Glutamatergic neuron (in vitro differentiated cells): ENCODE measurements at places on chromosomes 2 and 18. TPM values are rescaled to one million over a fixed set of nuclear protein-coding genes. Genes with fewer than 3 reads are reported as not detected.

GRCh38 chr2:73938718-73939352 lies 12.2 kb downstream of the DGUOK start:
- H3K4me3 ChIP-seq = no peak overlapping the region
- H3K4me1 ChIP-seq = peaks cover 2% of the 10 kb centered on the region
- no peaks in the 10 kb centered on the region for H3K36me3 ChIP-seq
- H3K27me3 ChIP-seq = peaks cover 2% of the 10 kb centered on the region
- DNase-seq = no peak

DNA sequence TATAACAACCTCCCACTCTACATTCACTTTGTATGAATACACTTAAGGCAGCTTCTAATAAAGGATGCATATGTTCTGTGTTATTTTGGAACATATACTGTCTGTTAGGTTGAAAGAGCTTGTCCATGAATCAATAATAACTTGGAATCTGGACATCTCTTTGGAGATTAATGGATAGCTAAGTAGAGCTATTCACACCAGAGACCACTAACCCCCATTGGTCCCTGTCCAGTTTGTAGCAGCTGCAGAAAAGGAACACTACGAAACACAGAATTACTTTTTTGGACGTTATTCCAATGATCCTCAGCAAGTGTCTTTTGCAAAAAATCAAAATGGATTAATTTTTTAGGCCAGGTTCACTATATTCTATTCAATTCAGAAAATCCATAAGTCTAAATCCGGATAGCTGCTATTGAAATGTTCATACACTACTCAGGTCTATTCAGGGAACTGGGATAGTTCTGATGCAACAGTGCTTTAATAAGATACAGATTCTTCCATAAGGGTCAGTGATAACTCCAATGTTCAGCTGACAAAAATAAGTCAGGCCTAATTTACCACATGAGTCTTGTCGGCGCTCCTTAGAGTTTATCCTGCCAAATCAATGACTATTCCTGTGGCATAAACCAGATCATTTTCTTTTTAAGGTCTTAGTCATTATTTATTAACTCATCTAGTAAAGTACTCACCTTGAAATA lies 44.2 kb downstream of the NRXN1 start:
- no peak overlapping the region for H3K4me3 ChIP-seq
- H3K36me3 ChIP-seq = no peaks in the 10 kb centered on the region
- peak overlapping the region; percentile 20 for H3K27ac ChIP-seq
- no peak for DNase-seq

DNA sequence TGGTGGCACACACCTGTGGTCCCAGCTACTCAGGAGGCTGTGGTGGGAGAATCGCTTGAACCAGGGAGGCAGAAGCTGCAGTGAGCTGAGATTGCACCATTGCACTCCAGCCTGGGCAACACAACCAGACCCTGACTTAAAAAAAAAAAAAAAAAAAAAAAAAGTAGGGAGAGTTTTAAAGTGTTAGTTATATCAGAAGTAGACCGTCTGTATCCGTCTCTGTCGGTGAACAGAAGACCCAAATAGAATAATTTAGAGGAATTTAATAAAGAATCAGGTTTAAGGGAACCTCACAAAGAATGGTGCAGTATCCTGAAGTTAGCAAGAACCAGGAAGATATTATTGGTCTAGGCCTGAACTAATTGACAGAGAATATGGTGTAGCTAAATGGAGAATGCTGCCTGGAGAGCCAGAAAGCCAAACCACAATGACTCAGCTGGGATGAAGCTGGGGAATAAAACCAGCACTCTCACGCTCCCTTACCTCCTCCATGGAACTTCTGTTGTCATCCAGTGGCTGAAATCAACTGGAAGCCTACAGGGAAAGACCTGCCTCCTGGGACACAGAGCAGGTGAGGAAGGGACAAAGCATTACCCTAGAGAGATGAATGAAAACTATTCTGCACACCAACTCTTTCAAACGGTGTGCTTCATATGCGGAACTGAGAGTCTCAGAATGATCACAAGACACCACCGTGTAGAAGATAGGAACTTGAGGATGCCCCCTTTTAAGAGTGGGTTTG lies 39.1 kb upstream of the PLEKHM3 start:
- H3K36me3 ChIP-seq = no peaks in the 10 kb centered on the region
- no peaks in the 10 kb centered on the region for H3K27me3 ChIP-seq
- no peak overlapping the region for H3K4me3 ChIP-seq
- DNase-seq = no peak

- DNase-seq = peak; percentile 44
- peaks cover 2% of the 10 kb centered on the region for H3K27me3 ChIP-seq
- peaks cover 7% of the 10 kb centered on the region for H3K4me1 ChIP-seq
- no peak overlapping the region for H3K4me3 ChIP-seq
- peak overlapping the region; percentile 4 for H3K27ac ChIP-seq
Observed at GRCh38 chr2:29749843-29750242, 171.5 kb downstream of the ALK start.

GRCh38 chr18:45112682-45113081 lies 432.0 kb downstream of the SETBP1 start:
- no peak for DNase-seq
- H3K27me3 ChIP-seq = no peaks in the 10 kb centered on the region
- no peak overlapping the region for H3K4me3 ChIP-seq
- H3K27ac ChIP-seq = no peak overlapping the region
- no peaks in the 10 kb centered on the region for H3K4me1 ChIP-seq

- H3K36me3 ChIP-seq = no peaks in the 10 kb centered on the region
- no peak overlapping the region for H3K4me3 ChIP-seq
- no peak for DNase-seq
- H3K27me3 ChIP-seq = peaks cover 4% of the 10 kb centered on the region
Observed at GRCh38 chr2:231612109-231612455, 19.4 kb downstream of the TEX44 start.

- no peak for DNase-seq
- no peaks in the 10 kb centered on the region for H3K36me3 ChIP-seq
- no peak overlapping the region for H3K27ac ChIP-seq
- H3K4me3 ChIP-seq = no peak overlapping the region
Observed at GRCh38 chr2:30400151-30400954, 46.7 kb upstream of the LCLAT1 start.

GRCh38 chr2:61640406-61640805 lies 102.2 kb upstream of the XPO1 start:
- no peak overlapping the region for H3K4me3 ChIP-seq
- no peaks in the 10 kb centered on the region for H3K4me1 ChIP-seq
- no peak for DNase-seq

DNA sequence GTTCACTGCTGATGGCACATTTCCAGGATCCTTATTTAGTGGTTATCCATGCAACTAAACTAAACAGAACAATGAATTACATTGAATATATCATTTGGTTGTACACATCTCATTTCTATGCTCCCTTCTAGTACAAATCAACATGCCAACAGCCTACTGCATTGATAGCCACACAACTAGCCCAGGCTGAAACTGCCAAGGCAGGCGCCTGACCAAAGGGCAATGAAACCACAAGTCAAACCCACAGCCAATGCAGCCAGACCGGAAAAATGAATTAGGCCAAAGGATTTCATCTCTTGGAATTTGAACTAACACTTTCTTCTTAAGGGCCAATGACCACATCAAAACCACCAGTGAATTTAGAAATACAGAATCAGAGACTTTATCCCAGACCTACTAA lies 196.4 kb downstream of the NOL4 start:
- DNase-seq = no peak
- no peaks in the 10 kb centered on the region for H3K36me3 ChIP-seq
- H3K4me3 ChIP-seq = no peak overlapping the region
- no peaks in the 10 kb centered on the region for H3K4me1 ChIP-seq

- no peak overlapping the region for H3K4me3 ChIP-seq
- H3K27ac ChIP-seq = no peak overlapping the region
- no peaks in the 10 kb centered on the region for H3K4me1 ChIP-seq
- no peak for DNase-seq
- H3K27me3 ChIP-seq = peaks cover 1% of the 10 kb centered on the region
Observed at GRCh38 chr2:164967781-164968228, 12.5 kb upstream of the SLC38A11 start.

DNA sequence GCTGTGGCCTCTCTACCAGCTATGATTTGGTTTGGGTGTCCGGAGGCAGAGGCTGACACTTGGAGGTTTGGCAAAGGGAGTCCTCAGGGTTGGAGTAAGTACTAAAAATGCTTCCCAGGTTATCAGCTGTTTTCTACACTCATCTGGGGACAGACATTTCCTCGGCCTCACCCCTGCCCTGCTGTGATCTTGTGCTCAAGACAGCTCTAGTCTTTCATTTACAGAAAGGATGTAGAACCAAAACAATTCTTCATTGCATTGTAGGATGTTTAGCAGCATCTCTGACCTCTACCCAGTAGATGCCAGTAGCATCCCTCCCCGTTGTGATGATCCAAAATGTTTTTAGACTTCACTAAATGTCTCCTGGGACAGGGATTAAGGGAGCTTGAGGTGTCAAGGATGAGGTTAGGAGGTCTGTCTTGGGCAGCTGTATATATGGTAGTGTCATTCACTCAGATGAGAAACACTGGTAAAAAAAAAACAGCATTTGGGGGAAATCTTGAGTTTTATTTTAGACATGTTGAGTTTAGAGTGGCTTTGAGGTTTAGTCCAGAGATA lies 26.6 kb downstream of the CD28 start:
- peaks cover 16% of the 10 kb centered on the region for H3K4me1 ChIP-seq
- no peaks in the 10 kb centered on the region for H3K36me3 ChIP-seq
- H3K27me3 ChIP-seq = no peaks in the 10 kb centered on the region
- no peak overlapping the region for H3K4me3 ChIP-seq
- H3K27ac ChIP-seq = no peak overlapping the region

GRCh38 chr2:203599509-203599908 lies 64.4 kb upstream of the RAPH1 start:
- H3K4me1 ChIP-seq = peaks cover 7% of the 10 kb centered on the region
- no peak for DNase-seq
- H3K4me3 ChIP-seq = no peak overlapping the region
- H3K36me3 ChIP-seq = no peaks in the 10 kb centered on the region
- H3K27me3 ChIP-seq = no peaks in the 10 kb centered on the region

- H3K36me3 ChIP-seq = peaks cover 27% of the 10 kb centered on the region
- no peaks in the 10 kb centered on the region for H3K4me1 ChIP-seq
- H3K27ac ChIP-seq = no peak overlapping the region
- no peak overlapping the region for H3K4me3 ChIP-seq
Observed at GRCh38 chr18:13107074-13107473, 111.5 kb upstream of the LDLRAD4 start.

DNA sequence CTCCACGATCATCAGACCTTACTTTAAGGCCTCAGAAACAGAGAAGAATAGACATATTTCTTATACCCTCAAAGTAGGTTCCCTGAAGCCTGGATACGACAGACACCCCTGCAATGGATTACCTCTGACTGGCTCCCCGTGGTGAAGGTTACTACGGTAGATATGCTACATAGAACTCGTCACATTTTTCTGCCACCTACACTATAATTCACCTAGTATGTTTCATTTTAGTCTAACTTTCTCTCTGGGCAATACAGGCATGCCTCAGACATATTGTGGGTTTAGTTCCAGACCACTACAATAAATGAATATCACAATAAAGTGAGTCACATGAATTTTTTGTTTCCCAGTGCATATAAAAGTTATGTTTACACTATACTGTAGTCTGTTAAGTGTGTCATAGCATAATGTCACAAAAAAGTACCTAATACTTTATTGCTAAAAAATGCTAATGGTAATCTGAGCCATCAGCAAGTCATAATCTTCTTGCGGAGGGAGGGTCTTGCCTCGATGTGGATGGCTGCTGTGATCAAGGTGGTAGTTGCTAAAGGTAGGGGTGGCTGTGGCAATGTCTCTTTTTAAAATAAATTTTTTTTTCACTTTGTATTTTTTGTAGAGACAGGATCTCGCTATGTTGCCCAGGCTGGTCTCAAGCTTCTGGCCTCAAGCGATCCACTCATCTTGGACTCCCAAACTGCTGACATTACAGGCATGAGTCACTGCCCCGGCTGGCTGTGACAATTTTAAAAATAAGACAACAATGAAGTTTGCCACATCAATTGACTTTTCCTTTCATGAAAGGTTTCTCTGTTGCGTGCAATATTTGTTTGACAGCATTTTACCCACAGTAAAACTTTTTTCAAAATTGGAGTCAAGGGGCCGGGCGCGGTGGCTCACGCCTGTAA lies 64.6 kb downstream of the TGIF1 start:
- H3K36me3 ChIP-seq = no peaks in the 10 kb centered on the region
- no peak overlapping the region for H3K4me3 ChIP-seq
- peaks cover 5% of the 10 kb centered on the region for H3K4me1 ChIP-seq
- no peak for DNase-seq
- peaks cover 2% of the 10 kb centered on the region for H3K27me3 ChIP-seq
- no peak overlapping the region for H3K27ac ChIP-seq

DNA sequence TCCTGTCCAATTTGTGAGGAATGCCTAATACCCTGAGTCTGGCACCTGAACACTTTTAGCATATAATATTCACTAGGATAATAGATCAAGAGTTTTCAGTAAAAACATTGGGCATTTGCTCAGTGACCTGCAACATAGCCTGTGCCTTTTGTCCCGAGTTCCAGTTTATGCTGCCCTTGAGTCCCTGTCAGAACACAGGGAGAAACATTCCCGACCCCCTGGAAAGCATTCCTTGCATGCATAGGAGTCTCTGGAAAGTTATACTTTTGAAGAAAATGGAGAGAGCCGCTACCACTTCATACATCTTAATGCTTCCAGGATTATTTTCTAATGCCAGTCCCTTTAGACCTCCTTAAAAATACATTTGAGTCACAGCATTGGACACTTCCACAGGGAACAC lies 107.3 kb downstream of the PLCL1 start:
- no peaks in the 10 kb centered on the region for H3K36me3 ChIP-seq
- no peaks in the 10 kb centered on the region for H3K27me3 ChIP-seq
- peaks cover 6% of the 10 kb centered on the region for H3K4me1 ChIP-seq
- no peak for DNase-seq

GRCh38 chr18:11146238-11146946 lies 3.0 kb downstream of the PIEZO2 start:
- H3K27me3 ChIP-seq = peaks cover 17% of the 10 kb centered on the region
- peaks cover 3% of the 10 kb centered on the region for H3K4me1 ChIP-seq
- peak overlapping the region; percentile 93 for H3K4me3 ChIP-seq

DNA sequence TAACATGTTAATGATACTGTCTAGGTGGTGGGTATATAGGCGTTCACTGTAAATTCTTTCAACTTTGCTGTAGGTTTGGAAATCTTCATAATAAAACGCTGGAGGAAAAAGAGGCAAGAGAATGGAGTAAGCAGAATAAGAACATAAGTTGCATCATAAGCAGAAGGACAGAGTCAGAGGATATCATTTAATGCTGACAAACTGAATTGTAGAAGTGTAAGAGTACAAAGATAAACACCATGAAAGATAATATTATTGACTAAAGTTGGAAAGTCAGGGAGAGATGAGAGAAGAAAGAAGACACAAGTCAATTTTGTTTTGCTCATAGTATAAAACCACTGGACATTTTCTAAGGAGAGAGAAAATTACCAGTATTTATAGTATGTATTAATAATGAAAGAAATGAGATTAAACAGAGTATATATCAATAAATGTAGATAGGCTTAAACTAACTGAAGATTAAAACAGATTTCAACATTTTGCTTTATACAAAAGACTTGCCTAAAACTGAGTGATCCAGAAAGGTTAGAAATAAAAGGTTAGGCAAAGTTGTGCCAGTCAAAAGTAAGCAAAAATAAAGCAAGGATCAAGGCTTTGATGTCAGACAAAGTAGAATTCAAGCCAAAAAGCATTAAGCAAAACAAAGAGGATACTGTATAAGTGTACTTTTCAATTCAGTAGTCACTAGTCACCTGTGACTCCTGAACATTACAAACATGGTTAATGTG lies 42.4 kb upstream of the VIT start:
- H3K36me3 ChIP-seq = no peaks in the 10 kb centered on the region
- DNase-seq = no peak
- no peak overlapping the region for H3K27ac ChIP-seq
- no peaks in the 10 kb centered on the region for H3K27me3 ChIP-seq
- no peak overlapping the region for H3K4me3 ChIP-seq

Gene CLIP4
- total RNA-seq = 3.3 TPM

Gene TIGD1
- total RNA-seq = 12.3 TPM

Gene MATN3
- 0.32 TPM for total RNA-seq

Gene HSBP1L1
- total RNA-seq = not detected

Gene SPC25
- total RNA-seq = 7.1 TPM

Gene CNTNAP5
- 22.0 TPM for total RNA-seq
